Calu3 (cell line): ENCODE measurements at places on chromosomes 11 and 22. TPM values are rescaled to one million over a fixed set of nuclear protein-coding genes. Genes with fewer than 3 reads are reported as not detected.

DNA sequence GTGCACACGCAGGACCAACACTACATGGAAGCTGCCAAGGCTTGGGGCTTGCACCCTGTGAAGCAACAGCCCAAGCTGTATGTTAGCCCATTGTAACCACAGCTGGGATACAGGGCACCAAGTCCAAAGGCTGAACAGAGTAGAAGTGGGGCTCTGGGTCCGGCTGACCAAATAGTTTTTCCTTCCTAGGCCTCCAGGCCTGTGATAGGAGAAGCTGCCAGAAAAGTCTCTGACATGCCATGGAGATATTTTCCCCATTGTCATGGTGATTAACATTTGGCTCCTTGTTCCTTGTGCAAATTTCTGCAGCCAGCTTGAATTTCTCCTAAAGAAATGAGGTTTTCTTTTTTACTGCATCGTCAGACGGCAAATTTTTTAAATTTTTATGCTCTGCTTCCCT lies 941.2 kb downstream of the FAM181B start:
- no peak for DNase-seq

- no peak for DNase-seq
Observed at GRCh38 chr11:126722956-126723664, 277.5 kb downstream of the KIRREL3 start.

C11orf21 gene
- total RNA-seq, result not detected in 2 replicates

- DNase-seq, result no peak
Observed at GRCh38 chr11:61639816-61640443, 40.3 kb upstream of the DAGLA start.

SUN2 gene
- total RNA-seq, result 50.7 and 66.3 TPM in 2 replicates

TRIM5 gene
- total RNA-seq, result 36.8 and 44.1 TPM in 2 replicates
